ENCODE measurements at places on chromosomes 2 and 18. TPM values are rescaled to one million over a fixed set of nuclear protein-coding genes. Genes with fewer than 3 reads are reported as not detected.

- H3K4me3 ChIP-seq, result no peak overlapping the region
- H3K27ac ChIP-seq, result no peak overlapping the region
- no peaks in the 10 kb centered on the region for H3K36me3 ChIP-seq
These were observed 125.7 kb downstream of the AGAP1 start for GRCh38 chr2:235619544-235619943.

DNA sequence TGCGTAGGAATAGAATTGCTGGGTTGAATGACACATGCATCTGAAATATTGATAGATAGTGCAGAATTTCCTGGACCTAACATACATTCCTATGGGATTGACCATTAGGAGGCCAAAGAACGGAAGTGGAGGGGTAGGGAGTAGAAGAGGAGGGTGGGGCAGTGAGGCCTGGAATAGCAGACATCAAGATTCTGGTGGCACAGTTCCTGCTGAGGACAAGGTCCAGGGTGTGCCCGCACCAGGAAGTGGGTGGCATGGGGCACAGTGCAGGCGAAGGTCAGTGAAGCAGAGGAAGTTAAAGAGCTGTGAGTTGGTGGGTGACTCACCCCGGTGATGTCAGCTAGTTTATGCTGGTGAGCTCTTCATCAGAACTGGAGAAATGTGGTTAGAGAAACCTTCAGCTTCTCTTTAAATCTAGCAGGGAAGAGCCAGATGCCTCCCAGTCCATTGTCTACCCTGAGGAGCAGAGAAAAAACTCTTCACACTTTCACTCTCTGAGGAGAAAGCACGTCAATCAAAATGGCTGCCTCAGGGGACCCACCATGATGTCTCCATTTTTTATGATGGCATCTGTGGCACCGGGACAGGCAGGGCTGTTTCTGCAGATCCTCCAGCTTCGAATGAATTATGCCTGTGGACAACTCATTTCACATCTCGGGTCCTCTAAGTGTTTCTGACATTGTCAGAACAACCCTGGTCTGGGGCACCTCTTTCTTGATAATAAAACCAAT is 55.9 kb upstream of the CTLA4 start:
- no peak overlapping the region for H3K4me3 ChIP-seq
- peaks cover 7% of the 10 kb centered on the region for H3K4me1 ChIP-seq
- H3K27me3 ChIP-seq, result no peaks in the 10 kb centered on the region
- peak overlapping the region; percentile 60 for H3K27ac ChIP-seq
- no peaks in the 10 kb centered on the region for H3K36me3 ChIP-seq
- DNase-seq, result peak; percentile 79

DNA sequence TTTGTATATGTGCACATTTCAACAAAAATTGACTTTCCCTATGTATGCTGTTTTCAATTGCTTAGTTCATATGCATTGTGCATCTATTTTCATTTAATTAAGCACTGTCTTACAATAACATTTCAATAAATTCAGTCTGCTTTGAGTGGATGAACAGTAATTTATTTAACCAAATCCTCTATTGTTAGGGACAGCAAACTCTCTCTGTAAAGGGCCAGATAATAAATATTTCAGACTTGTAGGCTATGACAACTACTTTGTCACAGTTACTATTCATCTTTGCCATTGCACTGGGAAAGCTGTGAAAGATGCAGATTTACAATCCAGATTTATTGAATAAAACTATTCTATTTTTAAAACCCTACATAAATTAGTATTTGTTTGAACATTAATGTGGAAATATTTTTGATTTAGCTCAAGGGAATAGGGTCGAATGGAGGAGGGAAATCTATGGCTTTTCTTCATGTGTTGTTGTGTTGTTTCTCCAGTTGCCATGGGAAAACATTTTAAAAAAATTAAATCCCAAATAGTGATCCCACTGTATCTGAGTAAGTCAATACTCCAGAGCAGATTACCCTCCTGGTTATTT is 14.2 kb upstream of the RAB27B start:
- no peaks in the 10 kb centered on the region for H3K4me1 ChIP-seq
- H3K27ac ChIP-seq, result no peak overlapping the region

GRCh38 chr2:69962986-69963730 is 1.7 kb upstream of the ASPRV1 start:
- no peak overlapping the region for H3K27ac ChIP-seq
- H3K4me1 ChIP-seq, result no peaks in the 10 kb centered on the region
- H3K27me3 ChIP-seq, result no peaks in the 10 kb centered on the region
- DNase-seq, result no peak
- no peak overlapping the region for H3K4me3 ChIP-seq
- no peaks in the 10 kb centered on the region for H3K36me3 ChIP-seq

GRCh38 chr18:53408271-53408670 is 816.2 kb downstream of the MBD2 start:
- no peak overlapping the region for H3K4me3 ChIP-seq
- H3K4me1 ChIP-seq, result no peaks in the 10 kb centered on the region
- no peaks in the 10 kb centered on the region for H3K27me3 ChIP-seq

DNA sequence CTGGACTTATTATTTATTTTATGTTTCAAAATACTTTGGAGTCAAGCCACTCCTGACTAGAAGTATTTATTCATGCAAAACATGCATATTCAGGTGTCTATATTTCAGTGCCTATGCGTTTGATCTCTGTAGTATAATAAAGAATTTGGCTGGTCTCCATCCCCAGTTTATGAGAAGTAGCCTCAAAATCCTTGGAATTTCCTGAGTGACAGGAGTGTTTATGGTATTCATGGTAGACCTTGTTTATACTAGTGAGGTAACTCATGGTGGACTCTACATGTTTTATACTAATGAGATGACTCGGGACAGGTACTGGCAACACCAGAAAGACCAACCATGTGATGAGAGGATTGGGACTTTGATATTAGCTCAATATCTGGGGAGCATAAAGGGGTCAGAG is 43.9 kb upstream of the CSRNP3 start:
- H3K36me3 ChIP-seq, result no peaks in the 10 kb centered on the region
- H3K27ac ChIP-seq, result no peak overlapping the region
- H3K27me3 ChIP-seq, result no peaks in the 10 kb centered on the region
- no peak for DNase-seq
- H3K4me1 ChIP-seq, result no peaks in the 10 kb centered on the region

Gene CACNB4
- 0.20 TPM for total RNA-seq

Gene CYP27C1
- total RNA-seq, result not detected

Gene ANKRD30B
- not detected for total RNA-seq

All from right lobe of liver (tissue), 6 donors.